ENCODE measurements at places on chromosomes 5 and 9.

- no peak for DNase-seq
These were observed 174.7 kb downstream of the NR3C1 start for GRCh38 chr5:143228597-143229293.

DNA sequence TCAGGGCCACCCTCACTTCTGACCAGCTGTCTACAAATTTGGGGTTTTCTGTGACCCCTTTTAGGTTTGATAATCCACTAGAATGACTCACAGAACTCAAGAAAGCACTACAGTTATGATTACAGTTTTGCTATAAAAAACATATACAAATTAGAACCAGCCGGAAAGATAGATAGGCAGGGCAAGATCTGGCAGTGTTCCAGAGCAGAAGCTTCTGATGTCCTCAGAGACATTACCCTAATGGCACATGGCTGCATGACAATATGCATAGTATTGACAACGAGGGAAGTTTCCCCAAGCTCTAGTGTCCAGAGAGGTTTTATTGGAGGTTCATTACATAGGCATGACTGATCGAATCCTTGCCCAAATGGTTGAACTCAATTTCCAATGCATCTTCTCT is 158.1 kb downstream of the RAB3C start:
- no peak for DNase-seq

DNA sequence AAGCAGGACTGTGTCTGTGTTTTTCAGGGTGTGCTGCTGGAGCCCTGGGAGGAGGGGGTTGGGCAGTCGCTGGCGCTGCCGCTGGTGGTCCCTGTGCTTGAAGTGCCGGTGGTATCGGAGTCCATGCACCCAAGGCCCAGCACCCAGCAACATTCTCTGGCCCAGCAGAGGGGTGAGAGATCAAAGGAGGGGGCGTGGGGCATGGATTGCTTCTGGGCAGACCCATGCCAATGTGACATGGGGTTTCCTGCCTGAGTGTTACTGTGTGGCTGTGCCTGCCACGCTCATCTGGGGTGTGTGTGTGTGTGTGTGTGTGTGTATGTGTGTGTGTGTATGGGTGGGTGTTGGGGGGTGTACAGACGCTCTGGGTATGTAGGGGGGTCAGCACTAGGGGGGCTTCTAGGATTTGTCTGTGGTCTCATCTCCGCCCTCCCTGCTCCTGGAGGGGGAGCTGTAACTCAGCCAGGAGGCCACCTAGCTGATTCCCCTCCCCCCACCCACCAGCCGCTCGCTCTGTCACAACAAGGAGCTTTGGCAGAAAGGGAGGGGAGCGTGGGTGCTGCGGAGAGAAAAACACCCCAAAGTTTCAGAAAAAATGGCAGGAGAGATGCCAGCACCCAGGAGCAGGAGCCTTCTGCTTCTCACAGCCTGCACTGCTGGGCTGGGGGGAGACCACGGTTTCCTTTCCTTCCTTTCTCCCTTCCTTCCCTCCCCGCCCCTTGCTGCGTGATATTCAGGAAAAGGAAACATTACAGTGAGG is 35.9 kb upstream of the HSPA9 start:
- DNase-seq, result no peak

- no peak for DNase-seq
These were observed 147.8 kb downstream of the SLC24A2 start for GRCh38 chr9:19641046-19641445.

- DNase-seq, result no peak
These were observed 1.0 kb downstream of the BASP1 start for GRCh38 chr5:17218353-17219005.

- DNase-seq, result no peak
These were observed 26.2 kb upstream of the ARSB start for GRCh38 chr5:79011219-79011836.

- no peak for DNase-seq
These were observed 189.3 kb upstream of the TLE4 start for GRCh38 chr9:79382458-79382857.

GRCh38 chr5:62000646-62001045 is 305.4 kb upstream of the KIF2A start:
- DNase-seq, result no peak

GRCh38 chr9:72480921-72481320 is 40.5 kb upstream of the TMC1 start:
- no peak for DNase-seq

DNA sequence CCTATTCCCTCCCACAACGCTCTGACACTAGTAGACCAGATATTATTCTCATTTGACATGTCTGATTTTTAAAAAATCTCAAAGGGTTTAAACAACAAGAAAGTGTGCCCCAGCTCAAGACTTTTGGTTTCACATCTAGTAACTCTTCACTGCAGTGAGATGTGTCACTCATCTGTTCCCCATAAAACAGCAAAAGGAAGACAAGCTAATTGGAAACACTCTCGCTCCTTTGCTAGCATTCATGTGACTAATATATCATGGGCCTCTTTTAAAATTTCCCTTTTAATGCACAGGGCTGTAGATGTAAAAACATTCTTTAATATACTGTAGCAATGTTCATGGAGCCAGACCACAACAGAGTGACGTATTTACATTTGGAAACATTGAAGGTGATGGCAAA is 372.6 kb downstream of the ZNF608 start:
- no peak for DNase-seq

DNA sequence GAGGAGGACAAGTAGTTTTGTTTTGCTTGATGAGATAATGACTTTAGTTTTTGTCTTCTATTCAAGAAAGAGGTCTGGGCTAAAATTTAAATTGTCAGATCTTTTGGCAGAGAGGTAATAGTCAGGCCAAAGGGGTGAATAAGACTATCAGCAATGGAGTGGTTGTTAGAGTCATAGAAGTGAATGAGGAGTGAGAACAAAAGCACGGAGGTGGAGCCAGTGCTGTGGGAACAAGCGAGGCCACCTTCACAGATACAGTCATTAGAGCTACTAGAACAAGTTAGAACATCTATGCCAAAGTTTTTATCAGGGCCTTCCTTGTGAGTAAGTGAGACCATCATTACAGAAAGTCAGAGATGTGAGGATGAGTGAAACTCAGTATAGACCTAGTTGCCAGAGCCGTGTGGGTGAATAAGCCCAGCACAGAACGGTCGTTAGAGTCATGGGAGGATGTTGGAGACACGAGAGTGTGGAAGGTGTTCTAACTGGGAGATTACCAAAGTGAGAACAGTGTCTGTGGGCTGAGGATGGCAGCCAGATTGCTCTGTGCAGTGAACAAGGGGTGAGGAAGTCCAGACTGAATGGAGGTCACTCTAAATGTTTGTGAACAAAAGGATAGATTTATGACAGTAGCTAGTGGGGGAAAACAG is 135.1 kb downstream of the RPS23 start:
- DNase-seq, result no peak

DNA sequence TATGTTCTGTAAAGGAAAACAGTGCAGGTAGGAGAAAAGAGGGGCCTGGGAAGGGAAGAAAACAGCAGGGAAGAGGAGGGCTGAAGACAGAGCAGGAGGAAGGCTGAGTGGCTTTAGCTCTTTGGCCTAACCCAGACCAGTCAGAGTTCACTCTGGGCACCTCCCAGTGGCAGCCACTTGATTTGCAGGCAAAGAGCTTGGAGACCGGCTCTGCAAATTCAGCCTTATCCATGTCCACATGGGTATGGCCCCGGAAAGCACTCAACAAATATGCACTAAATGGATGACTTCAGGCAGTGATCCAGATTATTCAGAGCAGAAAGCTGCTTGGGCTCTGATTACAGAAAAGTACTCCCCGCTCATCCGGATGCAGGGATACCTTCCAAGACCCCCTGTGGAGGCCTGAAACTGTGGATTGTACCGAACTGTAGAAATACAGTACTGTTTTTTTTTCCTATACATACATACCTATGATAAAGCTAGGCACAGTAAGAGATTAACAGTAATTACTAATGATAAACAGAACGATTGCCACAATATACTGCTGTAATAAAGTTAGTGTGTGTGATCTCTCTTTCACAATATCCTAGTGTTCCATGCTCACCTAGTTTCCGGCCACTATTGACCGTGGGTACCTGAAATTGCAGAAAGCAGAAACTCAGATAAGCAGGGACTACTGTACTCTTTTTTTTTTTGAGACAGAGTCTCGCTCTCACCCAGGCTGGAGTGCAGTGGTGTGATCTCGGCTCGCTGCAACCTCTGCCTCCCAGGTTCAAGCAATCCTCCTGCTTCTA is 4.6 kb upstream of the RNU6ATAC start:
- no peak for DNase-seq

DNA sequence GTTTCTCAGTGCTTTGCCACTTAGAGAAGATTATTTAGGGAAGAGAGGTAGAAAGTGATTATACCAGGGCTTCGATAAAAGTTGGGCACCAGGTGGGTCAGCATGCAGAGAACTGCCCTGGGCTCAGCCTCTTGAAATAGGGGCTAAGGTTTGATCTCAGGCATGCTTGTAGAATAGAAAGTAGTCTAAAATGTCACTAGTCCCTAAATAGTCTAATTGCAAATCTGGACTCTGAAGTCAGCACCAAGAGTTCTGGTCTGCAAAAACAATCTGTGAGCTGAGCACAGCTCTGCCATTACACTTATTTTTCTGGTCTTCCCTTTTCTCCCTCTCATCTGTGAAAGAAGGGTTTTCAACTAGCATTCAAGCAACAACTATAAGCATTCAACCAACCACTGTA is 248.0 kb downstream of the SMARCA2 start:
- DNase-seq, result no peak

DNA sequence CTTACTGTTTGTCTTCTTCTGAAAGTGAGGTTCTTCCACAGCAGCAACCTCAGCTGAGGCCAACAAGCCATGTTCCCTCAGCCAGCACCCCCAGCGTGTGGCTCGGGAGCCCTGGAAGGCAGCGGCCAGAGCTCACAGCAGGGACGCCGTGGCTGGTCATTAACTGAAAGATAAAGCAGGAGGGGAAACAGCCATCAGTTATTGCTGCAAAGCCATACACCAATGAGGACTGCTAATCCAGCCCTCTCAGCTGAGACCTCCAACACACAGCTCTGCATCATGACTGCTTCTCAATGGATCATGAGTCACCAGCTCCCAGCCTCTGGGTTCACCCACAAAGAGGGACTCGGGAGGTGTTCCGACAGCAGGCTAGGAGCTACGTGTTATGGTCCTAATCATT is 24.3 kb downstream of the ABCA1 start:
- no peak for DNase-seq

GRCh38 chr5:87079219-87079618 is 188.5 kb upstream of the RASA1 start:
- DNase-seq, result no peak

DNA sequence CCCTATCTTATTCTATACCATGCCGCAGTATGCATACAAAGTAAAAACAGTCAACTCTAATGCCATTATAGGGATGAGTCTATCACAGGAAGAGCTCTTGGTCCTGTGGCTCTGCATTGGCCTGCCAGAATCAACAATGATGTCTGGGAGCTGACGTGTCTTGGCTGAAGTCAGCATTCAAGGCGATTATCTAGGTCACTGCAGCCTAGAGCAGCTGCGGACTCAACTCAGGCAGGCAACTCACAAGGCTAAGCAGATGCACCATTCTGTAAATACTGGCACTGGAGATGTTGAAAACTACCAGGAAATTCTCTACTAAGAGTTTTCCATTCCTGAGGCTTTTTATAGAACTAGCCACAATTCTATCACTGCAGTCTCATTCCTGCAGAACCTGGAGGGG is 13.3 kb downstream of the SPATA9 start:
- no peak for DNase-seq

- DNase-seq, result no peak
These were observed 250.0 kb upstream of the SLC30A5 start for GRCh38 chr5:68843624-68844364.

DNA sequence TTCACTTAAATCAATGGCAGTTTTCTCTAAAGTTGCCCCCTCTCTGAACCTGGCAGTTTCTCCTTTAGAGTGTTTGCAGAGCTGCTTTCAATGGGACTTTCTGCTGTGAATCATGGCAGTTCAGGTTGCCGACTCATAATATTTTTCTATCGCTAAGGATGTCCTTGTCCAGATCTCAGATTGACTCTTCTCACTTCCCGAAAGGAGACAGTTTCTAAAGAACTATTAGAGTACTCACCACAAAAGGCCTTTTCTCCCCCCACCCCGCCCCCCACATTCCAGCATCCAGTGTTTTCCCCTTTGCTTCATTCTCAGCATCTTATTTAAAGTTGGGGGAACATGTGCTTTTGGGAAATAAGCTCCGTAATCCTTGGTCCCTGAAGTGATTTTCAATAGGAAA is 443.5 kb upstream of the KLF4 start:
- DNase-seq, result no peak

DNA sequence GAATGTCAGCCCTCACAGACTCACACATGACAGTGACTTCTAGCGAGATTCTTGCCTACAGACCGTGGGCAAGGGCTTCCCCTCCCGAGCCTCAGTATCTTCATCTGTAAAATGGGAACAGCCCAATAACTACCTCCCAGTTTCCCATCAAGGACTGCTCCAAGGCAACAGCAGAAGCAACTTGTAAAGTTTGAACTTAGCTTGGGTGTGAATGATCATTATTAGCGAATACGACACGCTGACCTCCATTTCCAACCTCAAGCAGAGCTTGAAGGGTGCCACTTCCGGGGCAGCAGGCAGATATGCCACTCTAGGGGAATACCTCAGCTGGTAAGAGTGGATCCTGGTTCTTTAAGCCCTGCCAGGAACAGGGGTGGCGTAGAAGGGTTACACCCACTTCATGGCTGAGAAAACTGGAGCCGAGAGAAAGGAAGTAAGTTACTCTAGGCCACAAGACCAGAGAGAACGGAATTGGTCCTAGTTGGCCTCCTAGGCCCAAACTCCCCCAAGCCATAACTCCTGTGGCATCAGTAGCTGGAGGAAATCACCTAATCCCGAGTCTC is 2.0 kb downstream of the RNF44 start:
- no peak for DNase-seq

GRCh38 chr5:123085638-123086286 is 3.3 kb upstream of the PRDM6 start:
- DNase-seq, result no peak

- DNase-seq, result no peak
These were observed 31.4 kb upstream of the ANKRD55 start for GRCh38 chr5:56264417-56265025.

DNA sequence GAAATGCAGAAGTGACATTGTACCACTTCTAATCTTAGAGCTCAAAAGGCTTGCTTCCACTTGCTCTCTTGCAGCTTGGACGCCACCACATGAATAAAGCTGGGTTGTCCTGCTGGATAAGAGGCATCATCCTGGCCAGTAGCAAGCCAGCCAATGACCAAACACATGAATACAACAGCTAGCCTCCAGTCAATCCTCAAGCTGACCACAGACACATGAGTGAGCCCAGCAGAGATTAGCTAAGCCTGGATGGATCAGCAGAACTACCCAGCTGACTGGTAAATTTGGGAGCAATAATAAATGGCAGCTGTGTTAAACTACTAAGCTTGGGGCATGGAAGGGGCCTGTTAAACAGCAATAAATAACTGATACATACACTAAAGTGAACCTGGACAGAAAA is 121.1 kb upstream of the SLC12A2 start:
- no peak for DNase-seq

GRCh38 chr5:44900273-44900954 is 91.7 kb downstream of the MRPS30 start:
- no peak for DNase-seq

DNA sequence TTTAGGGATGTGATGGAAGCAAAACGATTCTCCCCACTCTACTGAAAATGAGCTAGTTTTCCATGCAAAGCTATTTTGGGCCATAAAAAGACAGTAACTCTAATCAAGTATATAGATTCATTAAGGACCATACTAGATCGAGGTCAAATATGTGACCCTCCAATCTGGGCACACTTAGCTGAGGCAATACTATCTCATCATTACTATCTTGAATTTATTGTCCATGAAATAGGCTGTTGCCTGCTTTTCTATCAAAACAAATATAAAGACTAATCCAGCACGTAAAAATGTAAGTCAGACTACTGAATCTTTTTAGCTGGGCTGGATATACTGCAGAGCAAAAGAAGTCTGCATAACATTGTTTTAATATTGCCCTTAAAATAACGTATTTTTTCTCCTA is 943.1 kb downstream of the NR2F1-AS1 start:
- DNase-seq, result no peak
